ENCODE measurements at places on chromosomes 11 and 22. TPM values are rescaled to one million over a fixed set of nuclear protein-coding genes. Genes with fewer than 3 reads are reported as not detected.

DNA sequence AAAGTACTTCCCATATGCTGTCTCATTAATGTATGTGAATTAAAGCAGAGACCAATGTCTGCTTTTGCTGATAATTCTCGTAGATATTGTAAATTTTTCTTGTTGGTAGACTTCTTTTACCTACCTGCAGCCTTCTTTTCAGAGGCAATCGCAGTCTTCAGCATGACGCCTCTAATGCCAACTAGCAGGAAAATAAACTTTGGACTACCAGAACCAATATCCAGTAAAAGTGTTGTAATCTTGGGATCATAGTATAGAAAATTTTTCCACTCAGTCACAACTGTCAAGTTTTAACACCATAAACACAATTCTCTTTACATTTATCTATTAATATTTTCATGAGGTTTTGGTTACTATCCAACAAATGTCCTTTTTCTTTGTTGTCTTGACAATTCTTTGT, 2.3 kb downstream of the DEPDC7 start:
- DNase-seq = no peak
- H3K27ac ChIP-seq = no peak overlapping the region
- no peaks in the 10 kb centered on the region for H3K4me1 ChIP-seq
- no peak overlapping the region for H3K4me3 ChIP-seq
- H3K27me3 ChIP-seq = peaks cover 29% of the 10 kb centered on the region

- no peak for DNase-seq
- no peaks in the 10 kb centered on the region for H3K27me3 ChIP-seq
- no peaks in the 10 kb centered on the region for H3K36me3 ChIP-seq
- H3K4me1 ChIP-seq = peaks cover under 1% of the 10 kb centered on the region
These were observed 171.7 kb downstream of the INSC start for GRCh38 chr11:15286465-15286864.

GRCh38 chr11:126978165-126978564, 22.4 kb downstream of the KIRREL3 start:
- H3K27me3 ChIP-seq = no peaks in the 10 kb centered on the region
- no peaks in the 10 kb centered on the region for H3K36me3 ChIP-seq
- no peaks in the 10 kb centered on the region for H3K4me1 ChIP-seq
- no peak overlapping the region for H3K27ac ChIP-seq

DNA sequence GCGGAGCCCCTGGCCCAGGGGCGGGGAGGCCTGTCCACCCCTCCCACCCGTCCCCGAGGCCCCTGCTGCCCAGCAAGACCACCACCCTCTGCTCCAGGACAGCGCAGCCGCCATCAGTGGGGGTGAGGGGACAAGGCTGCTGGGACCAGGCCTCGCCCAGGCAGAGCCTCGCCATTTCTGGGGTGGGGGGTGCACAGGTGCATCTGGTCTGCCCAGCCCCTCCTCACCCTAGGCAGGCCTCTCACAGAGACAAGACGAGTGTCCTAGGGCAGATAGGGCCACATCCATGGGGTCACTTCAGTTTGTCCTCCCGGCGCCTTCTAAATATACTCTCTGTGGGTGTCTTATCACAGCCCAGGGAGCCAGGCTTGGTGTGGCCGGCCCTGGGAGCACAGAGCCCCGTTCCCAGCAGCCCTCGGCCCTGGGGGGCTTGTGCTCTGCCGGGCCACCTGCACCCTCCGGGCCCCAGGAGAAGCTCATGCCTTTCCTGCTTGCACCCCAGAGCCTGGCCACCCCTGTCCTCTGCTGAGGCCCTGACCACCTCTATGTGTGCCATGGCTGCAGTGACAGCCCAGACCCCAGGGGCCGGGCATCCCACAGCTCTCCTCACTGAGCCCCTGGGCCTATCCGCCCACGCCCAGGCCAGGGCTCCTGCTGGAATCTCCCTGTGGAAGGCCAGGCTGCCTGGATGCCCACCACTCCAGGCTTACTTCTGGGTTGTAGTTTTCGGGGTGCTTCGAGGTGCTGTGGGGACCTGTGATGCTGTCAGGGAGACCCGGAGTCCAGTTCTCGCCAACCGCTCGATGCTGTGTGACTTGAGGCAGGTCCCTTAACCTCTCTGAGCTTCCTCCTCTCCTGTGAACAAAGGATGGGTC, 70.8 kb downstream of the KCNQ1 start:
- no peaks in the 10 kb centered on the region for H3K27me3 ChIP-seq
- no peak overlapping the region for H3K27ac ChIP-seq
- DNase-seq = peak; percentile 57

GRCh38 chr11:35407041-35407440, 12.3 kb downstream of the SLC1A2 start:
- H3K27me3 ChIP-seq = no peaks in the 10 kb centered on the region
- H3K27ac ChIP-seq = no peak overlapping the region
- DNase-seq = no peak
- no peaks in the 10 kb centered on the region for H3K36me3 ChIP-seq
- H3K4me3 ChIP-seq = no peak overlapping the region

GRCh38 chr11:120112174-120112796, 25.6 kb downstream of the TRIM29 start:
- H3K4me1 ChIP-seq = no peaks in the 10 kb centered on the region
- no peak overlapping the region for H3K4me3 ChIP-seq
- H3K27me3 ChIP-seq = no peaks in the 10 kb centered on the region
- H3K36me3 ChIP-seq = no peaks in the 10 kb centered on the region

GRCh38 chr11:2762451-2762850, 62.7 kb upstream of the KCNQ1OT1 start:
- no peaks in the 10 kb centered on the region for H3K27me3 ChIP-seq
- no peaks in the 10 kb centered on the region for H3K36me3 ChIP-seq
- H3K4me1 ChIP-seq = peaks cover 3% of the 10 kb centered on the region
- DNase-seq = peak; percentile 5
- no peak overlapping the region for H3K4me3 ChIP-seq

- H3K36me3 ChIP-seq = no peaks in the 10 kb centered on the region
- no peaks in the 10 kb centered on the region for H3K27me3 ChIP-seq
- H3K4me1 ChIP-seq = peaks cover 85% of the 10 kb centered on the region
These were observed 79.7 kb downstream of the MAML2 start for GRCh38 chr11:96263238-96263763.

- H3K27me3 ChIP-seq = peaks cover 8% of the 10 kb centered on the region
- no peaks in the 10 kb centered on the region for H3K36me3 ChIP-seq
- H3K4me1 ChIP-seq = no peaks in the 10 kb centered on the region
These were observed 1417.4 kb downstream of the TBC1D22A start for GRCh38 chr22:48179571-48180546.

GRCh38 chr22:21933910-21934309, 18.7 kb downstream of the PPM1F start:
- H3K27ac ChIP-seq = no peak overlapping the region
- H3K4me1 ChIP-seq = peaks cover 9% of the 10 kb centered on the region
- H3K27me3 ChIP-seq = no peaks in the 10 kb centered on the region

DNA sequence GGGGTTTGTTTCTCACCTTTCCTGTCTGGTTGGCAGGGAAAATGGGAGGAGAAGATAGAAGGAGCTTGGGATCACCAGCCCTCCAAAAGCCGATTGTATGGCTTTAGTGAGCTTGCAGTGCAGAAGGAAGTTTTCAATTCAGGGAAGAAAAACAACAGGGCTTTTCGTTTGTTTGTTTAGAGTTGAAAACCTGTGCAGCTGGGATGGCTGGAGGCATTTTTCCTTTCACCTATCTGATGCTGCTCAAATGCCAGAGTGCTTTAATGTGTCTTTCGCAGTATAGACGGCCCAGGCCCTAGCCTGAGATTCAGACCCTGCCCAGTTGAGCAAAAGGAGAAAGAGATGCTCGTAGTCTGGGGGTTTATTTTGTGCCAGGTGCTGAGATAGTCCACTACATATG, 87.9 kb downstream of the INSC start:
- DNase-seq = no peak
- H3K27me3 ChIP-seq = no peaks in the 10 kb centered on the region
- H3K36me3 ChIP-seq = no peaks in the 10 kb centered on the region
- no peak overlapping the region for H3K27ac ChIP-seq
- no peaks in the 10 kb centered on the region for H3K4me1 ChIP-seq

DNA sequence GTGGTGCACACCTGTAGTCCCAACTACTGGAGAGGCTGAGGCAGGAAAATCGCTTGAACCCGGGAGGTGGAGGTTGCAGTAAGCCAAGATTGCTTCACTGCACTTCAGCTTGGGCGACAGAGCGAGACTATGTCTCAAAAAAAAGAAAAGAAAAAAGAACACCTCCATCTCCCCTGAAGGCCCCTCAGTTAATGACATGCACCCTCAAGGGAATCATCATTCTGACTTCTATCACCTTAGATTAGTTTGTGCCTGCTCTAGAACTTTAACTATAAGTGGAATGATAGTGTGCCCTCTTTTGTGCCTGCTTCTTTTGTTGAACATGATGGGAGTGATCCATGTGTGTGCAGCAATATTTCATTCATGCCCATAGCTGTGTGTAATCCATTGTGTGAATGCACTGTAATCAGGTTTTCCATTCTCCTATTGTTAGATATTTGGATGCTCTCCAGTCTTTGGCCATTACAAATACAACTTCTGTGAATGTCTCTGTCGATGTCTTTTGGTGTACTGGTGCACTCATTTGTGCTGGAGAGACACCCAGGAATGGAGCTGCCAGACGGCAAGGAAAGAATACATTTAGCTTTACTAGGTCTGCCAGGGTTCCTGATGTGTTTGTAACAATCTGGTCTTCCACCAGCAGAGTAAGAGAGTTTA, 883 bp upstream of the VPREB3 start:
- H3K36me3 ChIP-seq = no peaks in the 10 kb centered on the region
- H3K27me3 ChIP-seq = no peaks in the 10 kb centered on the region
- H3K4me1 ChIP-seq = no peaks in the 10 kb centered on the region
- H3K4me3 ChIP-seq = no peak overlapping the region
- no peak for DNase-seq
- no peak overlapping the region for H3K27ac ChIP-seq

GRCh38 chr11:69840371-69841169, 21.4 kb upstream of the FGF3 start:
- no peak for DNase-seq
- H3K27me3 ChIP-seq = no peaks in the 10 kb centered on the region
- H3K27ac ChIP-seq = no peak overlapping the region
- no peaks in the 10 kb centered on the region for H3K36me3 ChIP-seq
- H3K4me1 ChIP-seq = no peaks in the 10 kb centered on the region

DNA sequence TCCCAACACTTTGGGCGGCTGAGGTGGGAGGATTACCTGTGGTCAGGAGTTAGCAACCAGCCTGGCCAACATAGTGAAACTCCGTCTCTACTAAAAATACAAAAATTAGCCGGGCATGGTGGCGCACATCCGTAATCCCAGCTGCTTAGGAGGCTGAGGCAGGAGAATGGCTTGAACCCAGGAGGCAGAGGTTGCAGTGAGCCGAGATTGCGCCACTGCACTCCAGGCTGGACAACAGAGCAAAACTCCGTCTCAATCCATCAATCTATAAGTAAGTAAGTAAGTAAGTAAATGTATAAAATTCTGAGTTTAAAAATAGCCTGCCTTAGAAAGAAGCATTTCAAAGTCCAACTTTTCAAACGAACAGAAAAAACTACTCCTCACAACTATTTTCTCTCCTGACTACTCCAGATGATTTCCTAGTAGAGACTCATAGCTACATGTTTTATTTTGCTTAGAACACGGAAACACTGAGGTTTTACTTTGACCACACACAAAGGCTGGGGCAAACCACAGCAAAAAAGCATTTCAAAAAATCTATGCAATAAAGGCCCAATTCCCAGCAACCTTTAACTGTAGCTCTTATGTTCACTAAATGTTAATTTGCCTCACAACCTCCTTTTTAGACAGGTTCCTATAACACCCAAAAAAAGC, 16.3 kb downstream of the SPTY2D1 start:
- no peak overlapping the region for H3K4me3 ChIP-seq
- H3K36me3 ChIP-seq = peaks cover 36% of the 10 kb centered on the region
- no peak for DNase-seq
- H3K27ac ChIP-seq = peak overlapping the region; percentile 22

GRCh38 chr11:102518296-102519094, 12.1 kb downstream of the MMP7 start:
- H3K27me3 ChIP-seq = no peaks in the 10 kb centered on the region
- no peak overlapping the region for H3K27ac ChIP-seq
- no peaks in the 10 kb centered on the region for H3K4me1 ChIP-seq
- DNase-seq = no peak

DNA sequence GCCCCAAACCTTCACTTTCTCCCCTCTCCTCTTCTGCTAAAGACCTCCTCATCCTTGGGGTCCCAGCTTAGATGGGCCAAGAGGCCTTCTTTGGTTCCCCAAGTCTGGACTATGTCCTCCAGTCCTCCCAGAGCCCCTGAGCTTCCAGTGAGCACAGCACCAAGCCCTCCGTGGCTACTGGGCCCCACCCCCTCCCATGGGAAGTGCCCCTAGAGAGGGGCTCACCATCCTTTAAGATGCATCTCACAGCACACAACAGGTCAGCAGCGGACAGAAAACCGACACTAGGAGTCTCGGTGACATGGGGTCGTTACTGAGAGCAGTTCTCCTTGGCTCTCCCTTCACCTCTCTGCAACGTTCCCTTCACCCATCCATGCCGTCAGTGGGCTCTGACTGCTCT, 2.7 kb downstream of the LRRC32 start:
- DNase-seq = peak; percentile 51
- peaks cover 69% of the 10 kb centered on the region for H3K4me1 ChIP-seq
- peaks cover 7% of the 10 kb centered on the region for H3K27me3 ChIP-seq

DNA sequence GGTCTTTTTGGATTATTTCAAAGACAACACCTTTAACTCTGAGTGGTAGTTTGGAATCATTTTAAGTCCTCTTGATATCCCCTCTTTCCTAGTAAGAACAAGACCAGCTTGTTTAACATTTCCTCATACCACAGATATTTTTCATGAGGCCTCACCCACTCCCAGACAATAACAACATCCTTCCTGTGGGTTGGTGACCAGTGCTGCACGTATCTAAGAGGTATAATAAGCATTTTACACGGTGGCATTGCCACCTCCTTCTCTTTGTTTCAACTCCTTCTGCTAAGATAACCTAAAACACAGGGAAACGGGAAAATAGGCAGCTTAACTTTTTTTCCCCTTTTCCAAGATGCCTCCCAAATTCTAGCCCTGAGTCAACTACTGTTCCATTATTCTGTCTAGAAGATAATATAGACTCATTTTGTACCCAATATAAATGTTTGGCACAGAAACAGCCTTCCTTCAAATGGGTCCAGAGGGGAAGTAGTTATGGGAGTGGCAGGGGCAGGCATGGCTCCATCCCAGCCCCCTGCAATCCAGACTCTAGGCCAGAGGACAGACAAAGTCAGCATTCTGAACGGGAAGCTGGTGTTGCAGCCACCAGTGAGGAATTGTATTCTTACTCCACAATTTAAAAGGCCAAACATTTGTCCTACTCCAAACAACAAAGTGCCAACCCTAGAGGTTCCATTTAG, 28.5 kb downstream of the MAML2 start:
- H3K27ac ChIP-seq = peak overlapping the region; percentile 69
- H3K36me3 ChIP-seq = no peaks in the 10 kb centered on the region
- H3K4me3 ChIP-seq = no peak overlapping the region
- H3K27me3 ChIP-seq = no peaks in the 10 kb centered on the region
- peaks cover 2% of the 10 kb centered on the region for H3K4me1 ChIP-seq

GRCh38 chr22:21920341-21921183, 32.1 kb downstream of the PPM1F start:
- H3K27me3 ChIP-seq = no peaks in the 10 kb centered on the region
- peaks cover 44% of the 10 kb centered on the region for H3K36me3 ChIP-seq
- H3K27ac ChIP-seq = no peak overlapping the region
- no peaks in the 10 kb centered on the region for H3K4me1 ChIP-seq
- no peak for DNase-seq

The GP1BB gene
- 6.5 TPM for polyA plus RNA-seq

The OR2AG2 gene
- 0.01 TPM for polyA plus RNA-seq

The GUCY1A2 gene
- 1.2 TPM for polyA plus RNA-seq

The KDM4D gene
- 0.19 TPM for polyA plus RNA-seq

The IGLL5 gene
- 0.23 TPM for polyA plus RNA-seq

The ADORA2A gene
- 3.9 TPM for polyA plus RNA-seq

The C22orf15 gene
- not detected for polyA plus RNA-seq

The LRRC55 gene
- 0.14 TPM for polyA plus RNA-seq

The PARVA gene
- 22.7 TPM for polyA plus RNA-seq

The SOX6 gene
- 1.5 TPM for polyA plus RNA-seq

The OR2AG1 gene
- not detected for polyA plus RNA-seq

Measured in heart left ventricle (tissue), 16 donors.